Vagina (tissue), 2 donors: ENCODE measurements at places on chromosomes 13 and 19.

DNA sequence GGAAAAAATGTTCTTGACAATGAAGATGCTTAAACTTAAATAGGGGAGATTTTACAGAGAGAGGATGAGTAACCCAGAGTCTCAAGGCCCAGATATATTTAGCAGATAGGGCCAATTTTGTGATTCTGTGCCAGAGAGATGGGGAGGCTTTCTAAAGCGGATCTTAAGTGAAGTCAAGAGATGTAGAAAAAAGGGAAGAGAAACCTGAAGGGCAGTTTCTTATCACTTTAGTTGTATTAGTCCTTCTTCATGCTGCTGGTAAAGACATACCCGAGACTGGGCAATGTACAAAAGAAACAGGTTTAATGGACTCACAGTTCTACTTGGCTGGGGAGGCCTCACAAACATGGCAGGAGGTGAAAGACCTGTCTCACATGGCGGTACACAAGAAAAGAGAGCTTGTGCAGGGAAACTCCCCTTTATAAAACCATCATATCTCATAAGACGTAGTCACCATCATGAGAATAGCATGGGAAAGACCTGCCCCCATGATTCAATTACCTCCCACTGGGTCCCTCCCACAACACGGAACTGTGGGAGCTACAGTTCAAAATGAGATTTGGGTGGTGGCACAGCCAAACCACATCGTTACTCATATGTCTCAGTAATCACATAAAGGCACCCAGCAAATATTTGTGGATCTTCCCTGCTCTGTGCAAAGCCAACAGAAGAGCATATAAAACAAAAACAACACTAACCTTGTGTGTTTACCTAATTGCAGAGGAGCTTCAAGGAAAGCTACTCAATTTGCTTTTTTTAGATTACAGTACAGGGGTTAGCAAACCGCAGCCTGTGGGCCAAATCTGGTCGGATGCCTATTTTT, 102.6 kb upstream of the MYCBP2 start:
- DNase-seq: no peak

DNA sequence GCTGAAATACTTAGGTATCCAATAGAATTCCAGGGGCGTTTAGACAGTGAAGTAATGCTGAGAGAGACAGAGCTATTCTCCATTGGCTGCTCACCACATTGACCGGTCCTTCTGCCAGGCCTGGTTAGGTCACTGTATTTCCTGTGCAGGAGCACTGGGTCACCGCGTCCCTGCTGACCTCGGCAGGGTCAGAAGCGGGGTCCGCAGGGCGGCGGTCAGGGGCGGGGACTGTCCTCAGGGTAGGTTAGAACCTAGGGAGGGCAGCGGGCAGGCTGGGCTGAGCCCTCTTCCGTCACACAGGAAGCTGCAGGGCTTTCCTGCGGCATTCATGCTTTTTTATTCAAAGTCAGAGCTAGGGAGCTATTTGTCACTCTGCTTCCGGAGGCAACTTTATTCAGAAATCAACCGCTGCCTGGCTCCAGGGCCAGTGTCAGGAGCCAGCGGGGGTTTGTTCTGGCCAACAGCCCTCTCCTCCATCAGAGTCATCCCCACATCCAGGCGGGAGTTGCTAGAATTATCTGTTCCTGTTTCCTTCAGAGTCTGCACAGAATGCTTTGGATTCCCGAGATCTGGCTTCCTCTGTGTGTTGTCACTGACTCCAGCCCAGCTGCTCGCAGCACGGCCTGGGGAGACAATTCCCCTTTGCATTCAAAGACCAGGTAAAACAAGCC, 81.2 kb upstream of the WASF3 start:
- no peak for DNase-seq

DNA sequence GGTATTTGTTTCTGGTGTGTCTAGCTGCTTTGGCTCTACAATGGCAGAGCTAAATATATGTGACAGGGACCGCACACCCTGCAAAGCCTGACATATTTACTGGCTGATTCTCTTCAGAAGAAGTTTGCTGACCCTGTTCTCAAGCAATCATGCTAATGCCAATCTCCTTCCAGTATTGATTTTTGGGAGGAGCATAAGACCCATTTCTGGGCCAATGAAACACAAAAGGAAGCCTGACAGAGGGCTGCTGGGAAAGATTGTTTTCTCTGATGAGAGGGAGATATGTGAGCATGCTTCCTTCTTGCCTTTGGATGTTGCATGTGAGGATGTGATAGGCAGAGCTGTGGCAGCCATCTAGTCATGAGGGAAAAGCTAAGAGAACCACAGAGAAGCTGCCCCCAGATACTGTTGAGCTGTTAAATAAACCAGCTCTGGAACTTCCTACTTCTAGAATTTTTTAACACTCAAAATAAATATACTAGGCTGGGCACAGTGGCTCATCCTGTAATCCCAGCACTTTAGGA, 31.4 kb upstream of the TPTE2 start:
- no peak for DNase-seq

GRCh38 chr13:98834254-98834960, 81.9 kb upstream of the SLC15A1 start:
- DNase-seq: no peak

GRCh38 chr19:23203841-23204344, 46.3 kb downstream of the ZNF724 start:
- no peak for DNase-seq

GRCh38 chr13:76741046-76741445, 145.2 kb downstream of the KCTD12 start:
- DNase-seq: no peak

DNA sequence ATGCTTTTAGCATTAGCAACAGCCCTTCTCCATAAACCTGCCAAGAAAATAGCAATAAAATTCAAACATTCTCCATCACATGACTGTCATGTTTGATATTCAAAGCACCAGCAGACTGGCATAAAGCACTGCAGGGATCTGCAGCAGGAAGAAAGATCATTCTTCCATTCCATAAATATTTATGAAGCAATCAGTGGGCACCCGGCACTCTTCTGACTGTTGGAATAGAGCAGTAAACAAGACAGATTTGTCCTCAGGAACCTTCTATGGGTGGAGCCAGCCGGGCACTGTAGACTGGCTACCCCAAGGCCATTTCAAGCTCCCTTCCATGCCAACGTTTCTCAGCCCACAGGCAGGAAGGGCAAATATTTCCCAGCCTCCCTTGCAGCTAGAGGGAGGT, 25.5 kb downstream of the PLA2G4C start:
- no peak for DNase-seq

DNA sequence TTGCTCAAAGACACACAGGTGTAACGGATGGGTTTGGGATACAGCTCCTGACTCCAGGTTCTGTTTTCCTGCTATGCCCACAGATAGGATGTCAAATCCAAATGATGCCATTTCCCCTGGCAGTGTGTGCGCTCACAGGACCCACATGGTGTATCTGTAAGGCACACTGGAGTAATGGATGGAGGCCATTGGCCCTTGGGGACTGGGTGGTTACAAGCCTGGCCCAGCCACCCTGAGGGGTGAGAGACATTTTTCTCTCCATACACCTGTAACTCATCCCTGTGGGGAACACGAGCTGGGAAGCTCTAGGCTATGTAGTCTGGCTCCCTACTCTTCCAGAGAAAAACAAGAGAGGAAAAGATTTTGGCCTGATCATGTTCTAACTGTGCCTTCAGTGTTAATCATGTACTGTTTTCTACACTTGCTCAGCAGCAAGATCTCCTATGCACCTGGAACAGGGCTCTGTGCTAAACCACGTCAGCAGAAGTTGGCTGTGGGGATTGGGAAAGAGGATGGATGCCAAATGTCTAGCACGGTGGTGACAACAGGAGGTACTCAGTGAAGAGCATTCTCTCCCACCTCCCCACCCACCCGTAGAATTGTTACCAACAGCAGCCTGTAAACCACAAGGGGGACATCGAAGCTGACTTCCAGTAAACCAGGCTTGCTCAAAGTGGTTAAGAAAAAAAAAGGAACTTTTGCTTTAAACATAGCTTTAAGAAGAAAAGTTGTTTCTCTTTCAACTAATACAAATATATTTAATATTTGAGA, 237.0 kb downstream of the LACC1 start:
- DNase-seq: no peak

DNA sequence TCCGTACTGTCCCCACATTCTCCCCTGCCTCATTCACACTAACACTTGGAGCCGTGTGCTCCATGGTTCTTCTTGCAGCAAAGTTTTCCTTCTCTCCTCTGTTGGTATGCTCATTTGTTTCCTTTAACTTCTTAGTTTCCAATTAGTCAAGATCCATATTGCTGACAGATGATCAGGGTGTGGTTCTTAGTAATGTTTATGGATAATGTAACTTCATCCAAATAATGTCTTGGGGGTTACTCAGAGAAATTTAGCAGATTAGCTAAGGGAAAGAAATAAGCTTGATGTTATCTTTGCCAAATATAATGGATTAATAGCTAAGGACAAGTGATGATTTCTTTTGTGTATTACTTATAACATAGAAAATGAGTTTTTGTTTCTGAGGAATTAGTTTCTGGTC, 174.4 kb downstream of the NUFIP1 start:
- DNase-seq: no peak

DNA sequence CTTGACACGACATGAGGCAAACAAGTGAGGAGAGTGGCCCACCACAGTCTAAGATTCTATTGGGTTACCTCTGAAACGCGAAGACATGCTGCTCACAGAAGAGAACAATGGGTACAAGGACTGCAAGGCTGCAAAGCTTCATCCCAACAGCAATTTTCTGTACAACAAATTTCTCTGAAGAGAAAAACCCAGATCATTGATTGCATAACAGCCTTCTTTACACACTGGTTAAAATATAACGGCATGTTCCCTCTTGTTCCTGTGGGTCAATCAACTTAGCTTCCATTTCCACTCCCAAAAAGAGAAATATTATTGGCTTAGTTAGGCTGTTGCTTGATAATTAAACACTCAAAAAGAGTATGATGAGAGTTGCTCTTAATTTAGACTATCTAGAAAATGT, at the start of gene CPB2:
Gene CPB2 (minus strand): TSS at position 166 of the 400 bp plus-strand sequence. CDS start 24 bp downstream, at position 142.
- no peak for DNase-seq
